ENCODE measurements at places on chromosomes 1 and 21. TPM values are rescaled to one million over a fixed set of nuclear protein-coding genes. Genes with fewer than 3 reads are reported as not detected.

The CFAP45 gene
- total RNA-seq, result 2.4 TPM

DNA sequence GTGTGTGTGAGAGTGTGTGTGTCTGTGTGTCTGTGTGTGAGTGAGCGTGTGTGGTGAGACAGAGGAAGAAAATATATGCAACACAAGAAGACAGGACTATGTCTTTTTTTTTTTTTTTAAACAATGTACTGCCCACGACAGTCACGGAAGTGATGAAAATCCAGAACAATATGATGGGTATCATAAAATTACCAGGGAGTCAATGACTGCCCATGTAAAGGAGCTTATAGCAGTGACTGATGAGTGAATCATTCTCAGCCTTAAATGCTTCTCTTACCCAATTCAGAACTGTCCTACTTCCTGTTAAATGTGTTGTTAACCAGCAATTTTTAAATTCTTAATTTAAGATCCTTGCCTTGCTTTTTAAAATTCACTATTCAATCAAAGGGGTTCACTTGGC, 46.6 kb downstream of the RGS7 start:
- DNase-seq, result peak; percentile 85

GRCh38 chr1:242468784-242469183, 55.7 kb downstream of the PLD5 start:
- no peak for DNase-seq

The RGS4 gene
- total RNA-seq, result 49.7 TPM

DNA sequence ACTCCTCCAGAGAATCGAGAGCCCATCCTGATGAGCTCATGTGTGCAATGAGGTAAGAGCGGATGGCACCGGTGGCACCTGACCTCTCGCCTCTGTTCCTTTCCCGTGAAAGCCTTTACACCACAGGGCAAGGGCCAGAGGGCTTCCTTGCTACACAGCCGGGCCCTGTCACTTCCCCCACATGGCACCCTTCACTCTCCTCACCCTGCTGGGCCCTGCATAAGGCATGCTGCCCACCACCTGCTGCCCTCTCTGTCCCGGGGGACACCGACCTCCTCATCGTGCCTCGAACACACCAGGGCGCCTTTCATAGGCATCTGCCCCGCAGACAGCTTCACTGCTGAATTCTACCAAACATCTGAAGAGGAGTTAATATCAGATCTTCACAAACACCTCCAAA, 45.1 kb upstream of the C1orf174 start:
- DNase-seq, result no peak

The METTL13 gene
- total RNA-seq, result 54.1 TPM

GRCh38 chr1:35866991-35867390, 16.0 kb upstream of the AGO1 start:
- DNase-seq, result no peak

Data from A172 (cell line).